ENCODE measurements at places on chromosomes 3 and 15.

- no peak for DNase-seq
Observed at GRCh38 chr15:55991802-55992768, 1.3 kb downstream of the NEDD4 start.

DNA sequence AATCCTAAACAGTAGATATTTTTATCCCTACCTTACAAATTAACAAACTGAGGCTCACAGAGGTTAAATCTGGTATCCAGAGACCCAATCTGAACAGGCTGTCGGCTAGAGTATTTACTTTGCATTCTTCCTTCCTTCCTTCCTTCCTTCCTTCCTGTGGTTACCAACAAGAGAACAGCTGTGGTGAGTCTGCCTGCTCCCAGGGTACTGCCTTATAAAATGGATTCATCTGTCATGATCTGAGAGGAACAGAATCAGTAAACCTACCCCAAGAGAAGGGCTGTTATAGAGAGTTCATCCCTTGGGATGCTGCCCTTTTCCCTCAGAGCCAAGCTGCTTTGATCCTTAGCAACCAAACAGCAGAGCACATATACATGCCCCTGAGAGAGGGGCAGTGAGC is 3.6 kb downstream of the GADL1 start:
- DNase-seq: no peak

DNA sequence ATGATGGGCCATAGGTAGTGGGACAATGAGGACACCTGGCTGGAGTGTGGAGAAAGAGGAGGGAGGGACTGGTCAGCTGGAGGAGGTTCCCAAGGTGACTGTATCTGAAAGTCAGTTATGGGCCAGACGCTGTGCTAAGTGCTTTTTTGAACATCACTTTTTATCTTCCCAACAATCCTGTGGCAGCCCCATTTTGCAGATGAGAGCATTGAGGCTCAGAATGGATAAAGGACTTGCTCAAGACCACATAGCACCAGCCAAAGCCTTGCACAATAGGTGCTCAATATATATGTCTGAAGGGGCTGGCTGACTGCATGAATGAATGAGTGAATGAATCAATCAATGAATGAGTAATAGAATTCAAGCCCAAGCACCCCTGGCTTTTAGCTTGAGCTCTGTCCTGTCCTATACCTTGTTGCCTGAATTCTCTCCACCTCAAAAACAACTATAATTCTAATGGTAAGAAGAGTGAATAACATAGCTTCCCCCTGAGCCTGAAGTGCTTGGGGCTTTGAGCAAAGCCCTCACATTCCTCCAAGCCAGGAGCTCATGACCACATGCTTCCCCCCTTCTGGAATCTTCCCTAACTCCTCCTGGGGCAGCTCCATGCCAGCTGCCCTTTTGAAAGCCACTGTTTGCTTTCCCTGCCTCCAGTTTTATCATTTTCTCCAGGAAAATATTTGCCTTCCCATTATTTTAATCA is 150.9 kb downstream of the RPLP1 start:
- no peak for DNase-seq

- no peak for DNase-seq
Observed at GRCh38 chr3:58434990-58435389, 1.4 kb upstream of the PDHB start.

DNA sequence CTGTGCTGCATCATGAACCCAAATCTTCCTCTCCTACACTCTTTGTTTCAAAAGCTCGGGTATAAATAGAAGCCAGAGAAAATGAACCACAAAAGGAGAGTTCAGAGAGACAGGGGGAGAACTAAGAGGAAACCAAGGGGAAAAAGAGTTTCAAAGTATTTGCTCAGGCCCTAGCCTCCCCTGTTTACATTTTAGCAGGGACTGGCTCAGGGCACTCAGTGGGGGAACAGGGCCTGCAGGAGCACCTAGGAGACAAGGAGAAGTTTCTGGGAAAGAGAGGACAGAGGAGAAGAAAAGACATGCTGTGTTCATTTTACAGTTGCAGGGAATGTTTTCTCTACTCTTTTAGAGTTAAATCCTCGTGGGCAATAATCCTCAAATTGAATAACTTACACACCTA is 8.5 kb upstream of the IL17RD start:
- DNase-seq: no peak

DNA sequence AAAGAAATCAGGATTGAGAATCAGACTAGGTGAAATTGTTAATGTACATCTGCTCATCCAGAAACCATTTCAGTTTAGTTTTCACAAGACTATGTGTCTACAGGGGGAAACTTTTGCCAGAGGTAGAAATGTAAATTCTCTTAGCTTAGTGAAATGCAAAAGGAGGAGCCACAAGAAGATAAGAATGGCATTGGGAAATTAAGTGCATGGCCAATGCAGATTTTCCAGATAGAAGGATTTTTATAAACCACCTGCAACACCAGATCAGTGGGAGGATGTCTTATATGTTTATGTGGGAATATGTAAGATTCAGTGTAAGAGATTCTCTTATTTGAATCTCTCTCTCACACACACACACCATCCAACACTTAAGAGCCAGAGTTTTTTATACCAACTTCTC is 67.2 kb downstream of the HMG20A start:
- no peak for DNase-seq

DNA sequence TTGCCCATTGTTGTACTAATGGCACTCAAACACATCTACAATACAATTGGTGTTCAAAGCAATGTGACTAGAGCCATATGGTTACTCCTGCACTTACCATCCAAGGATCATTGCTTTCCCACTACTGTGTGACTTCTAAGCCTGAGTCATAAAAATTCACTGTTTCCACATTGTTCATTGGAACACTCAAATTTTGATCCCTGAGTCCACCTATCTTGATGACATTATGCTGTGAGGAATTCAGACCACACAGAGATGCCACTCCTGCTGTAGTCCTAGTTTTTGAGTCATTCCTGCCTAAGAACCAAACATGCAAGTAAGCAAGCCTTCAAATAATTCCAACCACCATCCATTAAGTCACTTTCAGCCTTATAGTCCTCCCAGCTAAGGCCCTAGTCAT is 176.2 kb downstream of the EFHB start:
- DNase-seq: no peak

DNA sequence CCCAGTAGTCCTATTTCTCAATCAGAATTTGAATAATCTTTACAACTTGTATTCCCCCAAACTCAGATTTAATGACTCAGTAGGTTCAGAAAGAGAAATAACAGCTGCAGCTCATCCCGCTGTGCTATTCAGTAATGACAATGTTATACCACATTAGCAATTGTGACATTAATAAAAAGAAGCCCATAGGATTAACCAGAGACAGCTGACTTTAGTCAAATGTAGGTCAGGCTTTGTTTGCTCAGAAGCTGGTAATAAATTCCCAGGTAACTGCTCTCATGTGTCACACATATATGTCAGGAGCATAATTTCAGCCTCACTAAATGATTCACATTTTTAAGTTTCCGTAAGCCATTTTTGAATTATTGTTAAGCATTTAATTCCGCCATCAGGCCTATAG is 222.0 kb upstream of the UBE2E2 start:
- DNase-seq: no peak

DNA sequence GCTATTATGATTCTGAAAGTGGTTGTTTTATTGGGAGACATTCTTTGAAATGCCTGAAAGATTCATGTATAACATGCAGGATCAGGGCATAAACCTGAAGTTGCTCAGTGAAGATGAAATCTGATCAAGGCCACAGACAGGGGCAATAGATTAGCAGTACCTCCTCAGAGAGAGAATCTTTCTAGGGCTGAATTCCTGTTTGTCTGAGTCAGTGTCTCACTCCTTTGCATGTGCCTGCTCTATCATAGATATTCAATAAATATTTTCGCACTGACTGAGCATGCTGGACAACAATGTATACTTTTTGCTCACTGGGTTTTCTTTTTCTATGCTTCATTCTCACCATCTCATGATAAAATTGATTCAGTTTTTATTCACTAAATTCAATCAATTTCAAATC is 49.8 kb upstream of the PFN2 start:
- DNase-seq: no peak

- DNase-seq: no peak
Observed at GRCh38 chr3:193301433-193301832, 60.4 kb downstream of the PLAAT1 start.

DNA sequence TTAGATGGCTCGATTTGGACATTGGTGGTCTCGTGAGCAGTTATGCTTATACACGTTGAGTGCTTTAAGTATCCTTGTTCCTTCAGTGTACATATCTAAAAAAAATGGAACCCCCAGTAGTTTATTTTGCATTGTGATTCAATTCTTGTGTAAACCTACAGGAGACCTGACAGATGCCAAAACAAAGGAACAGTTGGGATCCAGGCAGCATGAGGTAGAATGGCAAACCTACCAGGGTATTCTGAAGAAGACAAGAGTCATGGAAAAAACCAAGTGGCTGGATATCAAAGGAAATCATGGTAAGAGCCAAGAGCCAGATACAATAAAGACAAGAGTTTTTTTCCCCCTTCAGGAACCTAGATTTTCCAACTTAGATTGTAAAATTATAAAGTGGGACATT is 2.0 kb downstream of the TMEM62 start:
- DNase-seq: no peak

- no peak for DNase-seq
Observed at GRCh38 chr3:21528291-21528995, 222.6 kb downstream of the ZNF385D start.

GRCh38 chr3:134483195-134483900 is 2.4 kb downstream of the ANAPC13 start:
- no peak for DNase-seq

DNA sequence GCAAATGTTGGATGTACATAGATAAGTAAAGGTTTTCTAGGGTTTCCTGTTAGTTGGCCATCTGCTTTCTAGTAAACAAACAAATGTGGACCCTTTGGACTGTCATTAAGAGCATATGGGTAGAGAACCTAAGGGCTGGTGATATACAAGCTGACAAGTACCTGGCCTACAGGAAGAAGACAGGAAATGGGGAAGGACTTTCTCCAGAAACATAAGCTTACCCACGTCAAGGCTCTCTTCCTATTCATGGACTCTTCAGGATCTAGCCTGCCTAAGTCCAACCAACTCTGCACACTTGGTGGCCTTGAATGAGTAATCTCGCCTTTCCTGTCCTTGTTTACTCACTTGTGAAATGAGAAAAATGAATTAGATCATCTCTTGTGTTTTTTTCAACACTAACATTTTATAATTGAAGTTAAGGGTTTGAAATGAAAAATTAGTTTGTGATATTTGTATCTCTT is 22.2 kb upstream of the GOLIM4 start:
- DNase-seq: no peak

DNA sequence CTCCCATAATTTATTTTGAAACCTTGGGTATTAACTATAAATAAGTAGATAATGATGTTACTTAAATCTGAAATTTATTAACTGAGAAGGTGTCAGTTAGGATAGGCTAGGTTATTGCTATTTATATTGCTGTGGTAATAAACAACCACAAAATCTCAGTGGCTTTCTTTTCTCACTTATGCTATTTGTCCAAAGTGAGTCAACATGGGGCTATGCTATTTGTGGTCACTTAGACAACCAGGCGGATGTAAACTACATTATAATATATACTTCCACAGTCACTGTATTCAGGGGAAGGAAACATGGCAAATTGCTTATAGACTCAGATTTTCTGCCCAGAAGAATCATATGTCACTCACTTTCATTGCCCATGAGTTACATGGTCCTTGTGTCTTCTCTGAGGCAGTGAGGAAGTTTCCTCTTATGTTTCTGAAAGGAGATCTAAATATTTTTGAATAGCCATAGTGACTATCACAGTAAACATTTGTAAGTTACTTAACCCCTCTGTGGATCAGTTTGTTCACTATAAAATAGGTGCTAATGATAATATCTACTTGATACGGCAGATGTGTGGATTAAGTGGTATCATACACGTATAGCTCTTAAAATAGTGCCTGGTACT is 19.8 kb downstream of the HMG20A start:
- DNase-seq: no peak

DNA sequence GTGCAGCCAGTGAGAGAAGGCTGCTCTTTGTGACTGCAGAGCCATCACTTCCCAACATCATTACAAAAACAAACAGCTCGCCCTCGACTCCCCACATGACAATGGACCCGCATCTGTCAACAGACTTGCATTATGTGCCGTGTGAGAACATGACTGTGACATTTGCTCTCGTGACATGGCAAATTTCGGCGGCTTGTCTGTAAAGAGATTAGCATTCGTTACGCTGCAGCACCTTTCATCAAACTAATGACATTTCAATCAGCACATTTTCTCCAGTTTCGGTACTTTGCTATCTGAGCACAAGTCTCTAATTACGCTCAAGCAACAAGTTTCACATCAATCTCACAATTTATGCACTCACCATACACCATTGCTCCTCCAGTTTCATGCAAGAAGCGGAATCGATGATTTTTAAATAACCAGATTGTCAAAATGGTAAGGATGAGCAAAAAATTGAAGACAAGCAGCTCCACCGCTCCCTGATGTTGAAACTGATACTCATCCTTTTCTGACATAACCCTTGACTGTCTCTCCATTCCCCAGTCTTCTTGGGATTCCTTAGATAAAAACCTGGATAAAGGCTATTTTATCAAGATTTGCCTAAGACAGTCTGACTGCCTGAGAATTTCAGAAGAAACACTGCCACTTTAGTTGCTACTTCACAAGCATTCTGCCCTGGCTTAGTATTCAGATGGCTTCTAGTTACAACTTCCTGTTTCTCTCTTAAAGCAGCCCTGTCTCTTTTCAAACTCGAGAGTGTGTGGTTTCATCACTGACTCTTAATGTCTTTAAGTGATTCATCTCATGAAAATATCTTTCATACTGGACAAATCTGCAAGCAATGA is at the start of gene SLC9A9:
SLC9A9 (minus strand) TSS at position 682 of the 845 bp plus-strand sequence; CDS start at position 536, 146 bp downstream.
- peak; percentile 34 for DNase-seq

- no peak for DNase-seq
Observed at GRCh38 chr15:63023351-63023945, 19.1 kb upstream of the TPM1 start.

DNA sequence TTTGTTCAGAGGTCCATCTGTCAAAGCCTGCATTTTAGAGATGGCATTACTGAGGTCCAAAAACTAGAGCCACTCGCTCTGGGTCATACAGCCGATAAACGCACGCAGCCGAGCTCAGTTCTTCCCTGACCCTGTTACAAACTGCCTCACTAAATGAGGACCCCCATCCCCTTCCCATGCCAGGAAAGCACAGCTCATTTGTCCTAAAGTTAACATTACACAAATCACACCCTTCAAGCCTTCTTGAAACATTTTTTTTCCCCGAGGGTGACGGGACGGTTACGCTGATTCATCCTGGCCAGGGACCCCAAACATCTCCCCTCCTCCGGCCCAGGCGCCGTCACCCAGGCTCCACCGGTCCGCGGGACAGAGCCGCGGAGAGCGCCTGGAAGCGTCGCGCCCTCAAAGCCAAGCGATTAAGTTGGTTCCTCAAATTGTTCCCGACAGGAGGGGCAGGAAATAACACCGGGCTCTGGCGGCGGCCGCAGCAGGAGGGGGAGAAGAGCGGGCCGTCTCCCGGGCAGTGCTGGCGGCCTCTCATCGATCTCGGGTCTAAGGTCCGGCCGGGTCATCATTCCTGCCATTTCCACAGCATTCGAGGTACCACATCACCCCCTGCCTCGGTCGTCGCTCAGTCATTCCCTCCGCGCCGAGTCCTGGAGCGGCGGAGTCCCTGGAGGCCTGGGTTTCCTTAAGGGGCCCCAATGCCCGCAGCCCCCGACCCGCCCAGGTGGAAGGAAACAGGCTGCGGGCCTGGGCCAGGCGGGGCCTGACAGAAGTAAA is 619 bp upstream of the CMTM8 start:
- no peak for DNase-seq
